D721Med (cell line): ENCODE measurements at places on chromosomes 11 and 22.

GRCh38 chr22:43714104-43714503 is 98.0 kb downstream of the EFCAB6 start:
- no peak for DNase-seq

GRCh38 chr11:78514922-78515502 is 59.7 kb downstream of the NARS2 start:
- no peak for DNase-seq

DNA sequence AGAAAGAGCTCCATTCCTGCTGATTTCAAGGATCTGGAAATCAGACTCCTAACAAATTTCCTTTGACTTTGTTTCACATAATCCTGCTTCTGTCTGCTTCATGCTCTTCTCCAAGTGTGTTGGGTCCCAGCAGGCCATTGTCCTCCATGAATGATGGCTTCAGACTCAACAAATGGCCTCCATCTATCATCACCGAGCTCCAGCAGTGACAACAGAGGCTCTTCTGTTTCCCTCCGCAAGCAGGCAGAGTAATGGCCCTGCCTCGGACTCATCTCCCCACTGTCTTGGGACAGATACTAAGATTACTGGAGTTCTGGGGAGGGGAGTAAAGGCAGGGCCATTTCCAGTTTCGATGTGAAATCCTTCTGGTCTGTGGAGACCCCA is 127.3 kb downstream of the TENM4 start:
- no peak for DNase-seq

GRCh38 chr22:39717099-39717498 is 146.5 kb downstream of the CACNA1I start:
- no peak for DNase-seq

DNA sequence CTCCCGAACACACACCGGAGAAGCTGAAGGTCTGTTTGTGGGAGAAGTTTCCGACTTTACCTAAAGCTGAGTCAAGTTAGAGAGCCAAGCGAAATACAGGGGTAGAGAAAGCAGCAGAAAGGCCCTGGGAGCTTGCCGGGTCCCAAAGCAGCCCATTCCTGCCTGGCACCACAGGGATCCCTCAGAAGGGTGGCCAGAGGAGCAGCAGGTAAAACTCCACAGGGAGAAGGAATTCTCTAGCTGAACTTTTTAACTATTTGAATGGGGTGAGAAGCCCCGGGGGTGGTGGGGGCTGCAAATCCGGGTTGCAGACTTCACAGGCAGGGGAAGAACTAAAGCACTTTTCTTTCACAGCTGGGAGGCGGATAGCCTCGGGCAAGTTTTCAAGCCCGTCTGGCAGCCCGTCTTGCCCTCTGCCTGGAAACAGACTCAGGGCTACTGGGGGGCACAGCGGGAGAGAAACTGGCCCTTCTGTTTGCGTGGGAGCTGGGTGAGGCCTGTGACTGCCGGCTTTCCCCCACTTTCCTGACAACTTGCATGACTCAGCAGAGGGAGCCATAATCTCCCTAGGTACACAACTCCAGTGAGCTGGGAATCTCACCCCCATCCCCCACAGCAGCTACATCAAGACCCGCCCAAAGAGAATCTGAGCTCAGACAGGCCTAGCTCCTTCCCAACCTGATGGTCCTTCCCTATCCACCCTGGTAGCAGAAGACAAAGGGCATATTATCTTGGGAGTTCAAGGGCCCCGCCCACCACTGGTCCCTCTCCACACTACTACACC is 311.0 kb downstream of the SBF2 start:
- DNase-seq = no peak

GRCh38 chr11:111836721-111837120 is 34.7 kb downstream of the ALG9 start:
- DNase-seq = no peak

DNA sequence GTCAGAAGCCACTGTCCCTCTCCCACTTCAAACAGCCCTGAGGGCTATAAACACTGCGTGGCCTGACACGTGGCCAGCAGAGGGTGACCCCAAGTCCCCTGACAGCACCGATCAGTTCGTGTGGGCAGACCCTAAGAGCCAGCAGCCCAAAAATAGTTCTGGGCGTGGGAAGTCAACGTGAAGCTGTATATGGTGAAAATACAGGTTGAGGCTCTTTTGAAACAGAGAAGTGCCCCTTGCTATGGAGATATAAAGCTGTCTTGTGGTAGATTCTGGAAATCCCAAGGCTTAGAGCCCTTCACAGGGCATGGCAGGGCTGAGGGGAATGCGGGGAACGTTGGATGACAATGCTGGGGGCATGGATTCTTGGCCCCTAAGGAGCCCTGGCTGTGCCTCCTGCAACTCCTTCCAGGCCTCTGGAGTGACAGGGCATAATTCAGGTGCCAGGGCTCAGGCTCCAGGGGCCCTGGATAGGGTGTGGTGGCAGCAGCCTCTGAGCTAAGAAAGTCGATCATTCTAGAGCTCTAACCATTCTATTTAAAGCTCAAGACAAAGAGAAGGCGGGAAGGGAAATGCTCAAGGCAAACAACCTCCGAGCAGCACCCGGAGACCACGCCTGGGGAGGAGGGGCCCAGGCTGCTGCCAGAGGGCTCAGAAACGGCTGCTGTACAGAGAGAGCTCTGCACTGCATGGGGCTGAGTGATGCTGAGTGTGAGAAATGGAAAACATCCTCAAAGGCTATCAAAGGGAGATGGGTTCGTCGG is 60.4 kb upstream of the CD5 start:
- no peak for DNase-seq

DNA sequence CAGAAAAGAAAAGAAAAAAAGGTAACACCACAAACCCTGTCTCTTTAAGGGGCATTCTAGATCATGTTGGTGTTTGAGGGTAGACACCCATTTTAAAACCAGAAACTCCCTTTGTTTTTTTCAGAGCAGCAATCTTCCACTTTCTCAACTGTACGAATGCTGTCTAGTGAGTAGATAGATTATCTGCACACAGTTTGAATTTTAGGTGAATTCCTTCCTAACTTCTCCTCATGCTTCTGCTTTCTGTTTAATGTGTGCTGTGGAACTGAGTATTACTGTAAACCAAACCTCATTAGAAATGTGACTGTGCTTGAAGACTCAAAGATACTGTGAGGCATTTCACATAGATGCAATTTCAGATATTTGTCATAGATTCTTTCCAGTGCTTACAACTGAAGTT is 102.4 kb downstream of the PRMT3 start:
- no peak for DNase-seq

DNA sequence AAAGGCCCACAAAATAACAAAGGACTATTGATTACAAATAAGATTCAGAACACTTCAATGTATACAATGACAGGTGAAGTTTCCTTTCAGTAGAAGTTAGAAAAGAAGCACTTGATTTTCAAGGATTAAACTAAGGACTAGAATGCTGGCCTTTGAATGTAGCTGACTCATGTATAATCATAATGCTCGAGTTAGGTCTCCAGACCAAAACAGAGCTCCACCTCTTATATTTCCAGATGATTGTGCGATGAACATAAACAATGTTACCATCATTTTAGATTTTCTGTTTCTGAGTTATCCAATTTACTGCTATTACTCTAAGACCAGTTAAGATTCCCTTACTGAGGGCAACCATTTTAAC is 40.4 kb upstream of the RAPSN start:
- no peak for DNase-seq

GRCh38 chr11:112811783-112812182 is 149.4 kb upstream of the NCAM1 start:
- DNase-seq = no peak

DNA sequence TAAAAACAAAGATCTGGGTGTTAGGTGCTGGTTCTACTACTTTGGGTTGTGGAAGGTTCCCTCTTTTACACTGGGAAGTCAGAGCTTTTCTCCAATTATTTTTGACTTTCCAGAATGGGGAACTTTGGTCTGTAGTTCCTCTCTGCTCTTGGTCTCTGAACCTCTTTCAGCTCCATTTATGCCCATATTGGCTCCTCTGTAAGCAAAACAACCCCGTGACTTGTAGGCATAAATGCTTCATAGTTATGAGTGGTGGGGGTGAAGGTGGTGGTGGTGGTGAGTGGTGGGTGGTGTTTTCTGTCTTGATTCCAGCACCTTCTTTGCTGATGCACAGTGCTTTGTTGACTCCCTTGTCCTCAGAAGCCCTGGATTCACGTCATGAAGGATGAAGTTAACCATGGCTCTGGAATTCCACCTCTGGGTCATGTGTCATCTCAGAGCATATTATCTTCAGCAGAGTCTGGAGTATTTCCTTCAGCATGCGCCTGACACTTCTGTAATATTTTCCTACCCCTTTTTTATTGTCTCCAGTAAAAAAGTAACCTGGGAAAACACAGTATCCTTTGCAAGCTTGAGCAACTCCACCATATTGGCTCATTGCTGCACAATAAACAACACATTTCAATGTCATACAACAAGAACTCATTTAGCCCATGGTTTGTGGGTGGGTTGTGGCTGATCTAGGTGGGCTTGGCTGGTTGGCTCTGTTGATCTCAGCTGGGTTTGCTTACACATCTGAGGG is 24.1 kb upstream of the GRK3 start:
- no peak for DNase-seq

DNA sequence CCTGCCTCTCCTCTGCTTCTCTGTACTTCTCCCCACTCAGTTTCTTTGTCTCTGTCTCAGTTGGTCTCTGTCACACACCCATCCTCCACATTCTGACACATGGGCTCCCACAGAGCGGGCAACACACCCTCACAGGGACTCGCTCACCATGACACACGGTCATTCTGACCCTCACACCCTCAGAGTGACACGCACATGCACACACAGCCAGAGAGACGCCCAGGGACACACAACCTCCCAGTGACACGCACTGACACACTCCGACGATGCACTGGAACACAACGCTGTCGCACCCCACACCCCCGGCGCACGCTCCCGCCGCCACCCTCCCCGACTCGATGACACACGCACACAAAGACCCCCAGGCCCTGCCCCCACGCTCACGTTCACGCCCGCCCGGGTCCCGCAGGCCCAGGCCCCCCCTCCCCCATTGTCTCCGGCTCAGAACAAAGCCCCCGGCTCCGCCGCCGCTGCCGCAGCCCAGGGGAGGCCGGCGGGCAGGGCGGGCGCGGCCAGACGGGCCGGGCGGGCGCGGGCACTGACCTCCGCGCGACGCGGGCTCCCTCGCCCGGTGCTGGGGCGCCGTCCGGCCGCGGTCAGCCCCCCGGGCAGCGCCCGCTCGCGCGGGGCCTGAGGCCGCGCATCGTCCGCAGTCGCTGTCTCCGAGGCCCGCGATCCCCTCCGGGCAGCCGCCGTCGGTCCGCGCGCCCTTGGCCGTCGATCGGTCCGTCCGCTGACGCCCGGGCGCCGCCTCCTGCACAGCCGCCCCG is 404 bp downstream of the DCHS1 start:
- DNase-seq = no peak

GRCh38 chr11:21711341-21711740 is 481.5 kb upstream of the ANO5 start:
- DNase-seq = no peak

DNA sequence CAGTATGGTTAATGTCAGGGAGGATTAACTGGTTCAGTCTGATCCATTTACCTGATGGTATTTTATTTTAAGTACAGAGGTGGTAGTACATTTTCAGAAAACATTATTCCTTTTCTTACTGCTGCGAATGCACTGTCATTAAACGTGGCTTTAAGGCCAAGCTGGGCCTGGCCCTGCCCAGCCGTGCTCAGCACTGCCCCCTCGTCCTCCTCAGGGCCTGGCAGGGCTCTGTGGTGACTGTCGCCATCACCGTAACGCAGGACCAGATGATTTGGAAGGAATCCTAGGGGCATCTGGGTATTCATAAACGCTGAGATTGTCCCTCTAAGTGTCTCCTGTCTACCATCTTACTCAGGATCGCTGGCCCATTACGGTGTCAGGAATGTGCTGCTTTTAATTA is 302.0 kb downstream of the TBC1D22A start:
- DNase-seq = no peak

DNA sequence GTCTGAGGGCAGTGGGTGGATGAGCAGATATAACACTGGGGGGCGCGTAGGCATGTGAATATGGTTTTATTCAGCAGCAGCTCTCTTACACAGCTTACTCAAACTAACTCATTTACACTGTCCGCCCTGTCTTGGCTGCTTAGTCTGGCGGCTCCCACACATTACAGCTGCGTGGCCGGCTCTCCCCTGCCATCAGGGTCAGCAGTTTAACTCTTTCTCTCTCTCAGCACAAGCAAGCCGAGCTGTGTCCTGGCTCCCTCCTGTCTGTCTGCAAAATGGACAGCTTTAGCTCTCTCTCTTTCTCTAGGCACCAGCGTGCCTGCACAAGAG is 1310.1 kb upstream of the RAG2 start:
- no peak for DNase-seq

DNA sequence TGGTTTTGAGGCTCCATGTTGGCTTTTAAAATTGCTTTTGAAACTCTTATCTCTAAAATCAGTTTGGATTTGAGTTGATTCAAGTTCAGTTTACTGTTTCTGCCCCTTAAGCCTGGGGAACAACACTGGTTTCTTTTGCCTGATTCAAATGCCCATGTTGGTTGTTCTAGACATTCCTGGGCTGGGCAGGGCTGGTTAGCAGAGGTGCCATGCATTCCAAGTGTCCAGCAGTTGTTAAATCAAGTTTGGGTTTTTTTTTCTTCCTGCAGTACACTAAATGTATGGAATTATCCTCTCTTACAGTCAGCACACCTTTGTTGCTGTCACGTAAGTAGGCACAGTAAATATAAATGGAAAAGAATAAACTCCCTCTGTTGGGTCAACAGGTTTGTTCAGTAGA is 67.2 kb upstream of the MTMR2 start:
- no peak for DNase-seq

GRCh38 chr11:27254744-27255446 is 108.1 kb downstream of the CCDC34 start:
- DNase-seq = no peak

DNA sequence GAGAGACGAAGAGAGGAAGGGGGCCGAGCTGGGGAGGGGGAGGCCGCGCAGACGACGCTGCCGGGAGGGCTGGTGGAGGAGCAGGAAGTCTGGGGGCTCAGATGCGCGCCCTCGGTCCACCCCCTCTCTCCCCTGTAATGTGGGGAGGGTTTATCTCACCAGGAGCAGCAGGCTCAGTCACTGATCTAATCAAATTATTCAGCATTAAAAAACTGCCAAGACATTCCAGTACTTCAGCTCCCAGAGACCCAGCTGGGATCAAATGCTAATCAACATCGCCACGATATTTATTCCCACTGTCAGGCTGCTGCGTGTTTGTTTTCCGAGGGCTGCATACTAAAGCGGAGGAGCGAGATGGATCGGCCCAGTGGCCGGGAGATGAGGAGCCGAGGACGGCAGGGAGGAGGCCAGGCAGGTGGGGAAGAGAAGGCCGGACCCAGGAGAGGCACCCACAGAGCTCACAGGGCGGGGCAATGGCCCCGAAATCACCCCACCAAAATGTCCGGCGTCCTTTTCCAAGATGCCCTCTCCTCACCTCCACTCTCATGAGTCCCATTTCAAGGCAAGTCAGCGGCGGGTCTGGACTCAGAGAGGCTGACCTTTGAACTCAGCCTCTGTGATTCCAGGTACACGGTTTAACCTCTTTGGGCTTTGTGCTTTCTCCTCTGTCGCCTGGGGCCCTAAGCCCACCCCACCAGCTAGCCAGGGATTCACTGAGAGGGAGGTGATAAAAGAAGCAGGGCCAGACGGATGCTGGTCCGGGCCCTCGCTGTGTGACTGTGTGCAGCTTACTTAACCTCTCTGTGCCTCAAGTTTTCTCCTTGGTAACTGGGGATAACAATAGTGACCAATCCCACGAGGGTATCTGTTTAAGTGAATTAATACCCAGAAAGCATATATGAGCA is 502.1 kb downstream of the MN1 start:
- DNase-seq = no peak
